GM13976 (cell line): ENCODE measurements at places on chromosomes 3 and 15.

DNA sequence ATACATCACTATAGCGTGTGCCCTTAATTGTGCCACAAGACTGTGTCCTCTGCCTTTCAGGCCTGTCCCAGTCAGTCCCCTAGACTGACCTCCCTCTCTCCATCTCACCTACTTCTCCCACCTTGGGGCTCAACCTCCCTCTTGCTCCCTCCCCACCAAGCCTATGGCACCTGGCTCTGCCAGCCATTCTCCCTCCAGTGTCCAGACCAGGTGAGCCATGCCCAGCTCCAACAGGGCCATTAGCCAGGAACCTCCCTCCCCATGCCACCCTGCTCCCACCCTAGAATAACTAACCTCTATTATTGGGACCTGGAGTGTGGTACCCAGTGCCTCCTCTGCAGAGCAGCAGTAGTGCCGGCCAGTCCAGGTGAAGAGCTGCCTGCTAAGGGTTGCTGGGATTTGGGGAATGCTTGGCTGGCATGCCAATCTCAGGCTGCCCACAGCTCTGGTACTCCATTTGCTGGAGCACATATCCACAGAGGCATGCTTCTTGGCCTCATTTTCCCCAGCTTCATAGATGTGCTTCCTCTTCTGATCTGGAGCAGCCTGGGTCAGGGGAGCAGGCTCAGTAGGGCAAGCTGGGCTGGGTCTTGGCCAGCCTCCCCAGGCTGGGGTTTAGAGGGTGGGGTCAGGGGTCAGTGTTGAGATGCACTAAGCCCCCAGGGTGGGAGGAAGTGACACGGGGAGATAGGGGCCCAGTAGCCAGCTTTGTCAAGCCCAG, 38.8 kb downstream of the SAXO2 start:
- no peak for DNase-seq

GRCh38 chr15:76313731-76314130, 2.5 kb upstream of the ETFA start:
- DNase-seq: no peak

DNA sequence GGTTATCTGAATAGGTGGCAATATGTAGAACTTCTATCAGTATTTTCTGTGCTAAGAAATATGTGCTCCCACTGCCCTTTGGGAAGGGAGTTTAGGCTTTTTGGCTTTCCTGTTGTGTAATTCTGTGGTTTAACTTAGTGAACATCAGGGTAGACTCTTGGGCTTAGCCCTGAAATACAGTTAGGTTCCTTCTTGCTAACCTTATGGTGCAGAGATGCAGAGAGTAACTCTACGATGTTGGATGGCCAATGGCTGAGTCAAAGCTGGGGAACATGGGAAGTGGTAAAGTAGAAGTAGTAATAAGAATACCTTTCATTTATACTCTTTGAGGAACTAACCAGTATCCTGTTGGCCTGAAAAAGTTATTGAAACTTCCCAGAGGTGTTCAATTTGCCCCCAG, 80.8 kb upstream of the IL12A start:
- DNase-seq: no peak

- no peak for DNase-seq
Measured at GRCh38 chr15:78955355-78955754, 10.5 kb upstream of the CTSH start.

- DNase-seq: no peak
Measured at GRCh38 chr15:51267703-51268083, 70.7 kb downstream of the CYP19A1 start.

DNA sequence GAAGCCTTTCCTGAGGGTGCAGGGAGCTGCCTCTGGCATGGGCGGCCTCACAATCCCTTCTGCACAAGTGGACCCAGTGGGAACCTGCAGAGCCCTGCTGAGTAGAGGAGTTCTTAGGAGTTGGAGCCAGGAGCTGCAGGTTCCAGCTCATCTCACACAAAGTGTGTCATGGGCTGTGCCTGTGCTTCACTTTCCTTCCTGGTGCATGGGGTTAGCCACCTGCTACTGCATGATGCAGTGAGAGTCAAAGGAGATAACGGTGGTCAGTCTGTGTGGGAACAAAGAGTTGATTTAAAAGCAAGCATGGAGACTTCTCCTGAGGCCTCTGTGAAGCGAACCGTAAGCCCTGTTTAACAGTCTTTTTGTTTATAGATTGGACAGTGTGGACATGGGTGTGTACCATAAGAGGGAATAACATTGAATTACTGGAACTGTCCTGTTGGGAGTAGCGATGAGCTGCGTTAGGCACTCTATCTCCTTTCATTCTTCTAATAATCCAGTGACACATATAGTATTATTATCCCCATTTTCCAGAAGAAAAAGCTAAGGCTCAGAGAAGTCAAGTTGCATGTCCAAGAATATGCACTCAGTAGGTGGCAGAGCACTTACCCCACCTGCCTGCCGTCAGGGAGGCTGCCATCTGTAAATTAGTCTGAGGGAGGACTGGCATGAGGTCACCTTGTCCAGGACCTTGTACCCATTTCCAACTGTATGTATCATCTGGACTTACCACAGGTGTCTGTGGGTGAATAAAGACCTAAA, 68.7 kb upstream of the PRR23C start:
- DNase-seq: no peak

- DNase-seq: peak; percentile 52
Measured at GRCh38 chr3:58041826-58042324, 33.7 kb downstream of the FLNB start.

GRCh38 chr3:14494973-14495300, 45.2 kb downstream of the GRIP2 start:
- no peak for DNase-seq

GRCh38 chr15:66886686-66887273, 178.6 kb upstream of the SMAD3 start:
- no peak for DNase-seq

- DNase-seq: no peak
Measured at GRCh38 chr3:1288805-1289494, 196.1 kb downstream of the CNTN6 start.

DNA sequence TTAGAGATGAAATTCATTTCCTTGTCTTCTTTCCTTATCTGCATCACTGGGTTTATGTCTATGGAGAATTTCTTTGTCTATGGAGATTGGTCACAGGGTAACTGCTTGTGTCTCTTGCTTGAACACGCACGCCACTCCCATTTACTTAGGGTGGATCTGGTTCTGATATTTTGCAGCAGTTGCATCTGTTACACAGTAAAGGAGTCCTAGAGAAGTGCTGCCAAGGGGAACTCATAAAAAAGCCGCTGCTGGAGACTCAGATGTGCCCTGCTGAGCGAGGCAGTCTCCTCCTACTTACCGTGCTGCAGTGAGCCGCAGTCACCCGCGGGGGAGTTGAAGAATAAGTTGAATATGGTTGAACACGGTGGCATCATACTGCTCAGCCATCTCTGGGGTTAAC, 105.2 kb upstream of the KLHL25 start:
- no peak for DNase-seq

GRCh38 chr3:127964816-127965215, 49.8 kb downstream of the KBTBD12 start:
- DNase-seq: no peak

GRCh38 chr3:99645277-99646106, 7.1 kb downstream of the COL8A1 start:
- DNase-seq: no peak

DNA sequence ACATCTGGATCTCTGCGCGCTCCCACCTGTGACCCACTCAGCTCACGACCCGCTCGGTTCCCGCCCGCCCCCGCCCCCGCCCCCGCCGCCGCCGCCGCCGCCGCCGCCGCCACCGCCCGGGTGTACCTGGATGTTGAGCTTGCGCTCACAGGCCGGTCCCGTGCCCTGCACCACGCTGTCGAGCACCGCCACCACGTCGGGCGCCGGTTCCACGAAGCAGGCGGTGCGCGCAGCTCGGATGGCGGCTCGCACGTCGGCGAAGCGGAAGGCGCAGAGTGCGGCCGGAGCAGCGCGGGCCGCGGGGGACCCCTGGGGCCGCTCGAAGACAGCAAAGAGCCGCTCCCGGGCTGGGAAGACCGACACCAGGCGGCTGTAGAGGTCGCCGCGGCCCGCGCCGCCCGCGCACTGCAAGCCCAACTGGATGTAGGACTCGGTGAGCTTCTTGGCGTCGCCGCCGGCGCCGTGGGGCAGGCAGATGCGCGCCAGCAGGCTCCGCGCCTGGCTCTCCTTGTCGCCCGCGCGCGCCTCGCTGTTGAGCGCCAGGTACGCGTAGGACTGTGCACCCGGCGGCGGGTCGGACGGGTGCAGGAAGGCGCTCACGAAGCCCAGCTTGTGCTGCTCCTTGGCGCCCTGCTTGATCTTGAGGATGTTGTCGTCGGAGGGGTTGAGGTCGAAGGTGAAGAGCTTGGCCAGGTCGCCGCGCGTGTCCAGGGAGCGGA, 1.1 kb downstream of the PLXND1 start:
- DNase-seq: no peak

GRCh38 chr3:71485896-71486295, 97.6 kb downstream of the FOXP1 start:
- no peak for DNase-seq

DNA sequence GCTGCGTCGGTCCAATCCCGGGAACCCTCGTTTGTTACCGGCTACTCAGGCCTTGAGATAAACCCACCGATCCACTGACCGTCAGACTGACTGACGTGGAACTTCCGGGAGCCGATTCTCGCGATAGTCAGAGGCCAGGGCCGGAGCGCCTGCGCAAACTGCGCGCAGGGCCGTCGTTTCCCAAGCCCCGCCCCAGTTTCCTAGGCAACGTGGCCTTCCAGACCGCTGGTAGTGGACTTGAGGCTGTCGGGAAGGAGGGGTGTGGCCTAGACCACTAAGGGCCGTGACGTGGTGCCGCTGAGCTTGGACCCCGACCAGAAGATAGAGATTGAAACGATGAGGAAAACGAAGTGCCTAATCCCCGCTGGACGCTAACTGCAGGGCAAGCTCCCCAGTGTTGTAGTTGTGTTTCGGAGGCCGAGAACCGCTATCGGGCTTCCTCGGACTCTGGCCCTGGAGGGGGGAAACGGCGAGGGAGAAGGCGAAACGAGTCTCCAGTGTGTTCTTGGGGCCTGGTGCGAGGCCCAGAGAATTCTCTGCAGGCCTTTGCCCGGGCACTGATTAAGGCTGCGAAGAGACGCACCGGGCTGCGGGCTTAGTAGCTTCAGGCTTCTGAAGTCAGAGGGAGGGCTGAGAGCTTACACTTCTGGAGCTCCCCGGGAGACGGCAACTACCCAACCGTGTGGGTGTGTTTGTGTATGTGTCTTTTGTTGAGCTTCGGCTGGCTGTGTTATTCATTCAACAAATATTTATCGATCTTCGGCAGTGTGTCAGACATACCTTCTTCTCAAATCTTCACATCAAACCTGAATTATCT, at the start of gene COPB2:
Gene COPB2, minus strand, starts transcription at position 96 of the 817 bp plus-strand sequence. CDS start 97 bp downstream, outside the sequence.
- peak; percentile 98 for DNase-seq

GRCh38 chr3:126782536-126782935, 78.5 kb downstream of the CHCHD6 start:
- no peak for DNase-seq

- DNase-seq: no peak
Measured at GRCh38 chr3:194944526-194944925, 258.8 kb downstream of the FAM43A start.

DNA sequence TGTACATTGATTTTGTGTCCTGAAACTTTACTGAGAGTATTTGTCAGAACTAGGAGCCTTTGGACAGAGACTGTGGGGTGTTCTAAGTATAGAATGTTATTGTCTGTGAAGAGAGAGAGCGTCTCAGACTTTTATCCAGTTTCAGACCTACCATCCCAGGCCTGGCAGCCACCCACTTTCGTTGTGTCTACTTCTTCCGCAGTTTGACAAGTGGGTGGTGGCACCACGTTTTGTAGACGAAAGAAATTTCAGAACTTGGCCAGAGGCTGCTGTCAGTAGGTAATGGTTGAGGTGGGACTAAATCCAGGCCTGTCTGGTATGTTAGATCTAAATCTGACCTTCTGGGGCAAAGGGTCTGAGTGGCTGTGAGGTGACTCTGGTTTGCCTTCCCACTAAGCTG, 13.4 kb upstream of the TRAK1 start:
- DNase-seq: no peak

DNA sequence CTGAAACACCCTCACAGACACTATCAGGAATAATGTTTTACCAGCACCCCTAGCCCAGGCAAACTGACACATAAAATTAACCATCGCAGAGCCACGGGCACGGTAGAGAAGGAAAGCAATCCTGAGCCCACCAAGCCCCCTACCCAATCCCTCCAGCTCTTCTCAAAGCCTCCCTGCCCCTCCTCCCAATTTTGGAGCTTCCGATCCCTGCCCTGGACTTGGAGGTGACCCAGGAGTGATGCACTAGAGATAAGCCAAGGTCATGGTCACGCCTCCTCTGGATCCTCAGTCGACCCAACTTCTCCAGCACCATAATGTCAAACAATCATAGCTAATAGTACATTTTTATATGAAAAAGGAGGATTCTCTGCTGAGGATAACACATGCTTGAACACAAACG, 188.7 kb upstream of the NSMCE3 start:
- no peak for DNase-seq

- no peak for DNase-seq
Measured at GRCh38 chr3:122919291-122919610, 108.3 kb downstream of the SEMA5B start.

GRCh38 chr3:42090973-42091731, at the start of gene TRAK1:
Gene TRAK1 (plus strand): TSS chr3:42091357. CDS start chr3:42091470, 113 bp downstream.
- DNase-seq: no peak
